ENCODE measurements at places on chromosomes 7 and 10.

DNA sequence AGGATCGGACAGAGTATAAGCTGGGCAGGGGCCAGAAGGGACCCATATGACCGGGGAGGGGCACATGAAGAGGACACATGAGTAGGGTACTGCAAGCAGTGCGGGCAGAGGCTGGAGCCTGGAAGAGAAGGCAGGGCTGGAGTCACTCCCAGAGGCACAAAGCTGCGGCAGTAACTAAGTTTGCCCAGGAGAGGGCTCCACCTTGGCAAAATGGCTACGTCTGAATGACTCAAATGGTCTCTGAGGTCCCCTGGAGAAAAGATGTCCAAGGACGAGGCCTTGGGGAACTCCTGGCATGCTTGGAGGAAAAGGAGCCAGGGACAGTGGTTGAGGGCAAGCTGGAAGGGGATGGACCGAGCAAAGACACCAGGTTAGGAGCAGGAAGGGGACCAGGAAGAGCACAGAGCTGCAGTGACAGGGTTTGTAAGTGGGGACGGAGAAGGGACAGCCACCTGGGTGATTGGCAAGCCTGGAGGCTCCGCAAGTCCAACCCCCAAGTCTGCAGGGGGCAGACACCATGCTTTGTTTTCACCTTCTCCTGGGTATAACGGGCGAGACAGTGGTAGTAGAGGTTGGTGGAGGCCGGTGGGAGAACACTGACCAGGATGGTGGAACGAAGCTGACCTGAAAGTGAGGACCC is 43.1 kb upstream of the LBX1 start:
- DNase-seq = peak; percentile 53

DNA sequence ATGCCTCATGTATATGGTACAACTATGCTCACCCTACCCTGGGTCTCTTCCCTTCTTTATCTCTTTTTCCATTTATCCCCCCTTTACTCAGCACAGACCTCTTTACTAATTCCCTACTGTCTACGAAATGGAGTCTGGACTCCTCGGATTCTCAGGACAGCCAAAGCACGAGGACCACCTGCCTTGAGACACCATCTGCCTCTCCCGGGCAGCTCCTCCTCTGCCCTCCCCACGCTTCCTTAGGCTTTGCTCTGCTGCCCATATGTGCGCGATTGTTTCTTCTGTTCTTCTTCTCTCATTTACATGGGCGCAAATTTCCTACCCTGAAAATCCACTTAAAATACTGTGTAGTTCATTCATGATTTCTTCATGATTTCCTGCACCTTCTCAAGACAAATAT is 62.7 kb upstream of the STK17A start:
- DNase-seq = no peak

- DNase-seq = no peak
These were observed 111.1 kb downstream of the ITGB1 start for GRCh38 chr10:32846974-32847373.

- DNase-seq = no peak
These were observed 43.2 kb upstream of the NXPH1 start for GRCh38 chr7:8390262-8390626.

DNA sequence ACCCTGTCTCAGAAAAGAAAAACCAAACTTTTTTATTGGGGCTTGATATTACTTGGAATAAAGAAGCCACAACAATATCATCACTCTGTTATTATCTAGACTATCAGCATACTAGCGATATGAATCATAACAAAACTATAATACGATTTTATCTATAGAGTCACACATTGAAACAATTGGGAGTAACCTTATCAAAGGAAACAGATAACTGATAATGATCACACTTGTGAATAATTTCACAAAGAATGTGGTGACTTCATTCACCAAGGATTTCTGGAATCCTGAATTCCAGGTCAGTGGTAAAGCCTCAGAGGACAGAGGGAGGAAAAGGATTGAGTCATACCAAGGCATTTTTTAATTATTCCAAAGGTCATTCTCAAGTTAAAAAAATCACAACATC is 32.1 kb upstream of the NMT2 start:
- DNase-seq = no peak

DNA sequence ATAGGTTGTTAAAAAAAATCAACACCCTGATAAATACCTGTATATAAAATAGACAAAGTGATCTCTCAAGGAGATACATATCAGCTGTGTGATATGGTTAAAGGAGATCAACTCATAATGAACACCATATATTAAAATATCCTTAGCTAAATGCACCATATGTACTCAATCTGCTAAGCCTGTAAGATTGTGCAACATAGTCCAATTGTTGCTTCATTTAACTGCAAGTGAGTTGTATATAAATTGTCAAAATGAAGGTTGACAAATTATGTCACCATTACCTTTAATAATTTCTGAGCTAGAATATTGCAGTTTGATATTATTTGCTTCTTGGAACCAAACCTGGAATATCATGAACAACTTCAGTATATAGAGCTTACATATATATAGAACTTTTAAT is 283.7 kb downstream of the MALRD1 start:
- no peak for DNase-seq

DNA sequence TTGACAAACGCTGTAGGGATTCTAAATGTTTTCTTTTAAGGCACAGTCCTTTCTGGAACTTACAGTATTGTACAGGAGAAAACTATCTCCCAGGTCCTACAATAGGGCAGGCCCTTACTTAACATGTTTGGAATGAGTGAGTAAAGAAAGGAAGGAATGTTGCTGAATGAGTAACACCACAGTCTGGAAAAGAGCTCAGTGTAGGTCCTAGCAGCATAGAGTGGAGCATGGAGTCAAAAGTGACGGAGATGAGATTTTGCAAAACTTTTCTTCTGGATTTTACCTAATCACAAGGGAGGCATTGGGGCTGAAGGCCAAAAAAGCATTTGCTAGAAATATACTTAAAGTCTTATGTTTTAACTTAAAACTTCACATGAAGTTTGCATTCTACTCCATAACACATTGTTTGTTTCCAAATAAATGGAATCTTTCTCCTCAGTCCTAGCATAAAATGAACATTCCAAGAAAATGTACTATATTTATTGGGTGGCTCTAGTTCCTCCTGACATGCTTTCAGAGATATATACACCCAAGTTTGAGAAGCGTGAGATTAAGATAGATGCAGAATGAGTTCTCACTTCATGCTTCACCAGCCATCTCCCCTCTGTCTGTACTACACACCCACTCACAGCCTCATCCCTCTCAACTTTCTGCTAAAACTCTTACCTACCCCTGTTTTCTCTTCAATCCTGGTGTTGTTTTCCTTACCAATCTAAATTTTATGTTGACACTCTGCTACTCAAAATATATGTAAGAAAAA is 20.2 kb upstream of the ADD3 start:
- DNase-seq = no peak

GRCh38 chr10:85848756-85849155 is 517.8 kb downstream of the GRID1 start:
- no peak for DNase-seq

- no peak for DNase-seq
These were observed 75.4 kb downstream of the VOPP1 start for GRCh38 chr7:55496906-55497305.

- no peak for DNase-seq
These were observed 209.2 kb downstream of the MBL2 start for GRCh38 chr10:52563360-52563759.

- DNase-seq = peak; percentile 16
These were observed at the start of gene DNAH11 for GRCh38 chr7:21542891-21543527. Gene DNAH11 (plus strand): TSS chr7:21543039. CDS start chr7:21543246, 207 bp downstream.

GRCh38 chr10:125209591-125210355 is 49.4 kb upstream of the CTBP2 start:
- no peak for DNase-seq

DNA sequence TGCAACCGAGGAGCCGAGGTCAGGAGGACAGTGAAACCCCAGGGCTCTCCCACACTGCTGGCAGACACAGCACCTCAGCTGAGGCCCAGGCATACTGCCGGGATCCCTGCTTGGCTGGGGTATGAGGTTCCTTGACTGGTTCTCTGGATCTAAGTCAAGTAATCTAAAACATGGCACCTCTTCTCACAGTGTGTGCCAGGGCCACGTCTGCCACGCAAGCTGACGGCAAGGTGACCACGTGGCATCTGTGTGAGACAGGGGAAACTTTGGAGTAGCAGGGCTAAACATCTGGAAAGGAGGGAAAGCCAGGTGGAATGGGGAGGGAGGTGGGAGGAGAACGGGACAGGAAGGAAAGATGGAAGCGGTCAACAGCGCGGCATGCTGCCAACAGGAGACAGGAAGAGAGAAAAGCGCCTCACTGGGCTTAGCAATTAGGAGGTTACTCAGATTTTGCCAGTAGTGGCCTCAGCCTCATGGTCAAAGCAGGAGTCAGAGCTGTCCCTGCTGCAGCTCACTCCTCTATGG is 103.7 kb downstream of the CXCL12 start:
- DNase-seq = no peak

- DNase-seq = no peak
These were observed 7.4 kb downstream of the CCNY start for GRCh38 chr10:35343739-35344138.

DNA sequence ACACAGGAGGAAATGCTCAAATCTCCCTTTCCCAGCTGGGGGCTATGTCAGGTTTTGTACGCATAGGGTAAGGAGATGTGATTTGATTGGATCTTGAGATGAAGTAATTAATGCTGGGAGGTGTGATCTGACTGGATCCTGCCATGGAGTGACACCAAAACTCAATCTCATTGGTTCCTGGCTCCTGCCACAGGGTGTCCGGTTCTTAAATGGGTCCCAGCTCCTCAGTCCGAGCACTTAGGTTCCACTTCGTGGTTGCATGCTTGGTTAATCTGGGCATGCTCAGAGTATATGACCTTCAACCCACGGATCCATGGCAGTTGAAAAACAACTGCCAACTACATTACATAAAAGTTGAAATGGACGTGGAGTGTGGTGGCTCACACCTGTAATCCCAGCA is 3.1 kb upstream of the ZNF12 start:
- no peak for DNase-seq

DNA sequence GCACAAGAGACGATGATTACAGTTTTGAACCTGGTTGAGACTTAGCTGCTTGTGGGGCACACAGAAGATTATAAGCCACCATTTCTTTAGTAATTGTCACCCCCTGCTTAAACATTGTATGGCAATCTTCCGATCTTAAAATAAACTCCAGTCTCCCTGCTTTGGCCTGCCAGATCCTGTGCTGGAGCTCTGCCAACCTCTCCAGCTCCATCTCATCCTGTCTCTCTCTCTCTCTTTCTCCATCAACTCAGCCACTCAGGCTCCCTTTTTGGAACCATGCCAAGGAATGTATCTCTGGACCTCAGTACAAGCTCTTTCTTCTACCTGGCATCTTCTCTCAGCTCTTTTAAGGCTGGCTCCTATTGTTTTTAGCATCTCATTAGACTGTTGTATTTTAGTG is 1053.2 kb downstream of the REEP3 start:
- no peak for DNase-seq

- no peak for DNase-seq
These were observed 19.4 kb upstream of the SRGN start for GRCh38 chr10:69068549-69068948.

DNA sequence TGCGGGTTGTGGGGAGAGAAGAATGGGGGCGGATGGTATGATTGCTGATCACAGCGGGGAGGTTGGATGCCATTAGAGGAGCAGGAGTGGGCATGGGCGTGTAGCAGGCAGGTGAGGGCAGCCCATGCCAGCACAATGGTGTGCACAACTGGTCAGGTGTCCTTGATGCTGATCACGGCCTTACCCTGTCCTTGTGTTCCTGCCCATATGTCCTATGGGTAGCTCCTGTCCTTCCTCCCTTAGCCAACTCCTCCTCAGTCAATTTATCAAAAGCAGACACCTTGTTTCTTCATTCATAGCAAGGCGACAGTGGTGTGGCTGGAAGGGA is 30.7 kb downstream of the WDR86 start:
- DNase-seq = no peak

- no peak for DNase-seq
These were observed 174.9 kb downstream of the C7orf25 start for GRCh38 chr7:42736931-42737330.

DNA sequence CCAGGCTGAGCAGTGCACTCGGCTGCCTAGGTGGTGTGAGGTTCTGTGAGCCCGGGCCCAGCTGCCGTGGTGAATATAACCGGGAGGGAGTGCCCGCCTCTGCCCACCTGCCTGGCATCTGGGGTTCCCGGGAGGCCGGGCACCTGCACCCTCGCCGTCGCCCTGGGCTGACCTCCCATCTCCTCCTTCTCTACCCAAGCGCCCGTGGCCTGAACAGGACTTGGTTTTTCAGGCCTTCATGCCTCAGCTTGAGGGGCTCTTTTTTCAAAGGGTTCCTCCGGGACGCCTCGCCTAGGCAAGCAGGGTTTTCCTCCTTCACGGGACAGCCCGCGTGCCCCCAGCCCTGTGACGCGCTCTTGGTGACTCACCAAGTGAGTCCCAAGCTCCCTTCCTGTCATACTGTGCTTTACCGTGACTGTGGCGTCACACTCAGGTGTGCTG is 9.9 kb downstream of the INPP5A start:
- DNase-seq = no peak

GRCh38 chr7:54260941-54261371 is 281.2 kb upstream of the VSTM2A start:
- DNase-seq = no peak

- no peak for DNase-seq
These were observed 71.2 kb upstream of the DUSP5 start for GRCh38 chr10:110426294-110427181.

DNA sequence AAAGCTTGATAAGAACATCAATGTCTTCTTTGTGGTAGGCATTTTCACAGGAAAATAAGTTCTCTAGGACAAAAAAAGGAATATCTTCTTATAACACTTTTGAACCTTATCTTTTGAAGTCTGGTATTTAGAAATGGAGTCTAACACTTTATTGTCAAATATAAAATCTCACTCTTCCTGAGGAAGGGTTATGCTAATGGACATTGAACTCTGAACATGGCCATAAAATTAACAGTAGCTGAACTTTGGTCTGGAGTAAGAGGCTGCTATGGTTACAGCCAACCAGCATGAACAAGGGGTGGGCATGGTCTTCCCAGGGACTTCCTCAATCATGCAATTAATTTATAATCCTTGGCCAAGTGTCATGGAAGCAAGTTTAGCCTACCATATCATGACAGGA is at the start of gene CLRN3:
TSS of gene CLRN3 (minus strand) at position 199 of the 400 bp plus-strand sequence. CDS start at position 42, 157 bp downstream.
- no peak for DNase-seq

DNA sequence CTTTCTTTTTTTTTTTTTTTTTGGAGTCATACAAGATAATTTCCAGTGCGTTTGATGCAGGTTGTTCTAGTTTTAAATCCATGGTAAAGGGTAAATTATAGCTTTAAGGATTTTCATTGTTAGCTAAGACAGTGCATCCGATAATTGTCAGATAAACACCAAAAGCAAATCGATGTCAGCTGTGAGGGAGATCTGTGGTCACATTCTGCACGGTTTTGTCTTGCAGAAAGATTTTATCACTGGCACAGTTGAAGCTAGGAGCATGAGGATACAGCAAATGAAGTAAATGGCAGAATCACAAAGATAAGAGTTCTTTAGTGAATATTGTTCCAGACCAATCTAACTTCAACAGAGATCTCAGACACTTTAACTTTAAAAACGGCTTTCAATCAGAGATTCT is 648.8 kb upstream of the COBL start:
- DNase-seq = no peak

DNA sequence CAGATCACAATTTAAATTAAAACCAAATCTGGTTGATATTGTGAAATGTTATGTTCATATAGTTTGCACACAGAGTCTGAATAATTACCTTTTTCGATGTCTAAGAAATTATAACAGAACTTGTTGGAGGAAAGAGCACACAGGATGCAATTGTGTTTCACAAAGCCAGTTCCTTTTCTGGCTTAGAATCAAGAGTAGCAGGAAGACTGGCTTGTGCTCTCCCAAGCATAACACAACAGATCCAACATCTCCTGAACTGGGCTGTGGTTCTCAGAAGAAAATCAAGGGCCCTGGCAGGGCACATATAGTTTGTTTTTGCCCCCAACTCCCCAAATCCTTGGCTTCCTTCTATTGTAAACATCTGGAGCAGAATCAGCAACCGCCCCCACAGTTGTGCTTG is 62.7 kb downstream of the LRRC4 start:
- no peak for DNase-seq

Measured in stimulated activated CD4-positive, alpha-beta T cell treated with anti-CD3 and anti-CD28 coated beads, TNF-alpha, amount 100 ng/mL, for 48 hours (primary cell).